ENCODE measurements at places on chromosomes 5 and 9. TPM values are rescaled to one million over a fixed set of nuclear protein-coding genes. Genes with fewer than 3 reads are reported as not detected.

Gene GFM2
- 39.4 TPM for total RNA-seq

Gene PCDHB13
- 0.59 TPM for total RNA-seq

Gene PCDHGA5
- total RNA-seq = 2.3 TPM

Gene SPATA31D4
- total RNA-seq = not detected

Gene DNAJB5
- total RNA-seq = 10.2 TPM

Gene FOXD4
- 0.13 TPM for total RNA-seq

Gene CNTNAP3B
- total RNA-seq = 13.3 TPM

Gene POLR3G
- total RNA-seq = 3.6 TPM

Gene NRG2
- 0.98 TPM for total RNA-seq

Gene CNTFR
- total RNA-seq = not detected

Gene NFIL3
- total RNA-seq = 29.3 TPM

Gene NR5A1
- not detected for total RNA-seq

Gene NR2F1
- total RNA-seq = 10.2 TPM

Gene FBP2
- total RNA-seq = not detected

Gene OMD
- total RNA-seq = 1.2 TPM

Gene TMC1
- total RNA-seq = 0.59 TPM

Gene PCA3
- total RNA-seq = 0.07 TPM

Gene CACFD1
- 10.9 TPM for total RNA-seq

Gene SHOC1
- total RNA-seq = under 0.01 TPM

Gene BHMT
- not detected for total RNA-seq

Gene NR3C1
- 93.3 TPM for total RNA-seq

Gene FABP6
- not detected for total RNA-seq

Gene TTC39B
- 19.8 TPM for total RNA-seq

Gene DBH
- not detected for total RNA-seq

Gene MAN2A1
- total RNA-seq = 106 TPM

Gene RANBP17
- total RNA-seq = 12.5 TPM

Gene RPL37
- 1,280 TPM for total RNA-seq

Gene PPP1R26
- total RNA-seq = 15.6 TPM

Gene RBM18
- total RNA-seq = 12.6 TPM

Gene PANK3
- total RNA-seq = 35.9 TPM

Gene MARCOL
- total RNA-seq = not detected

Gene INSL6
- total RNA-seq = not detected

Gene WDR38
- total RNA-seq = not detected

Gene CDO1
- total RNA-seq = 10.9 TPM

Gene GLT6D1
- not detected for total RNA-seq

Gene NSUN2
- total RNA-seq = 48.1 TPM

Gene GHR
- total RNA-seq = 6.2 TPM

Gene CD14
- 4.8 TPM for total RNA-seq

Gene DRD1
- total RNA-seq = 1.2 TPM

Gene PCDHGB5
- total RNA-seq = 34.3 TPM

Data from smooth muscle cell of the pulmonary artery (primary cell).